Fibroblast of mammary gland (primary cell): ENCODE measurements at places on chromosomes 3 and 15.

DNA sequence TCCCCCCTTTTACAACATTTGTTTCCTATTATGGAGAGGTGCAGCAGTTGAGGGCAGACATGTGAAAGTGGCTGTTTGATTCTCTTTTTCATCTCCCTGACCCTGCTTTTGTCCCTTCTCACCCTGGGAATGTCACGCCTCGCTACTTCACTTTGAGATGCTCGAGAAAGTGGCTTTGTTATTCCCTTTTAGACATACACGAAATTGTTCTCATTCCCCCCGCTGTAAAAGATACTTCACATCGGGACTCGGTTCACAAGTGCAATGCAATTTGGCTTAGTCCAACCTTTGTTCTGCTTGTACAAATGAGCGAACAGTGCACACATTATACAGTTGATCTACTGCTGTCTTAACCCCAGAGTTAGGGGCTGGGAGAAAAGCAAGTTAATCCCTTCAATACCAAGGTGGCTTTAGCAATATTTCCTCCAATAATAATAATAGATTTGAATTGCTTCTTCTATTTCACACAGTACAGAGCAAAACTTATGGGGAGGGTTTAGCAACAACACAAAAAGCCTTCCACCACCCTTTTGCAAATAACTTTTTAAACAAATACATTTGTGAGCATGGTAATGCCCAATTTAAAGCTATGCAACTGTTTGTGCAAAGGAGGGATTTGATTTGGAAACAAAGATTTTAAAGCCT is 5.7 kb upstream of the FOXB1 start:
- DNase-seq, result no peak

DNA sequence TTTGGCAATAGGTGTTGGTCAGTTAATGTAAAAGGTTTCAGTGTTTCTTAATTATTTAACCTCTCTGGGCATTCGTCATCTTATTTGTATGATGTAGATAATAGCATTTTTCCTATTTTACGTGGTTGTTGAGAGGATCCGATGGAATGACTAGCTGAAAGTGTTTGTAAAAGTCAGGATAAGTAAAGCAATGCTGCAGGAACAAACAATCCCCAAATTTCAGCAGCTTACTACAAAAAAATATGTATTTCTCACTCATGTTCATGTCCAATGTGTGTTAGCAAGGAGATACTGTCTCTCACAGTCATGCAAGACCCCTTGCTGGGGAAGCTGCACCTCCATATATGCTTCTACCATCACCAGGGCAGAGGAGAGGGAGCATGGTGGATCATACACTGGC is 38.7 kb downstream of the CEMIP start:
- DNase-seq, result no peak

- DNase-seq, result no peak
Measured at GRCh38 chr3:4821338-4821737, 157.9 kb upstream of the BHLHE40 start.

- DNase-seq, result peak; percentile 73
Measured at GRCh38 chr3:57094575-57094974, 34.1 kb downstream of the SPATA12 start.

GRCh38 chr3:52097851-52098507 is 41.6 kb upstream of the DUSP7 start:
- no peak for DNase-seq

DNA sequence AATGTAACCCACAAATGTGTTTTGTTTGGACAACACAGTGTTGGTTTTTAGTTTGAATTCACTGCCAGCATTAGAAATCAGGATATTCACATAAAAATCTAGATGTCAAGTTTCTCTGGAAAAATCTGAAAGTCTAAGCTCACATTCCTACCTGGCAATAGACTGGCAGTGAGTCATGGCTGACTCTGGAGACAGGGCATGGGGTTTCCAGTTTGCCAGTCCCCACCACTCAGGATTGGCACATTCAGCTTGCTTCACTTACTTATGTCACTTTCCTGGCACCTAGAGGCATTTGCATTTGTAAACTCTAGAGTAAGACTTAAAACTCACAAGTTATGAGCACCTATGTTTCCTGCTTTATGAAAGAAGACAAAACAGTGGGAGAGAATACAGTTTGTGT is 19.1 kb upstream of the SEC61A1 start:
- DNase-seq, result no peak
